ENCODE measurements at places on chromosomes 7 and 10. TPM values are rescaled to one million over a fixed set of nuclear protein-coding genes. Genes with fewer than 3 reads are reported as not detected.
A peak's percentile ranks its signal among the peaks of the same experiment; 100 is the strongest.

MEIG1 gene
- not detected for total RNA-seq

GRCh38 chr7:91898240-91898992 is 17.9 kb upstream of the MTERF1 start:
- no peak for DNase-seq

- DNase-seq = no peak
These were observed 22.0 kb upstream of the OPALIN start for GRCh38 chr10:96380821-96381220.

DNA sequence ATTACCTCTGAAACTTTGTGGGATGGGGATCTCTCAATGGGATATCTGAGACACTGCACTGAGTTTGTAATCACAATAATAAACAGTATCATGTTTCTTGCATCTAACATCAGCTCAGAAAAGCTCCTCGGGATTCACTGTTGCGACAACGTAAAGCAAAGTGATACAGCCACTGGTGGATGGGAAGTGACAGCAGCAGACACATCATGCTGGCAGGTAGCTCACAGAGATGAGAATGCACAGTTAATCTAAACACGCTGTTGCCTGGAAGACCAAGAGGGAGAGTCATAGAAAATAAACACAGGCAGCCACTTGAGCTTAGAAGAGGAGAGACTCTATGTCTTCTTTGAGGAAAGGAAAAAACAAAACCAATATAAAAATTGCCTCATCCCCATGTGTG is 513.8 kb downstream of the MAGI2 start:
- DNase-seq = peak; percentile 3

DNA sequence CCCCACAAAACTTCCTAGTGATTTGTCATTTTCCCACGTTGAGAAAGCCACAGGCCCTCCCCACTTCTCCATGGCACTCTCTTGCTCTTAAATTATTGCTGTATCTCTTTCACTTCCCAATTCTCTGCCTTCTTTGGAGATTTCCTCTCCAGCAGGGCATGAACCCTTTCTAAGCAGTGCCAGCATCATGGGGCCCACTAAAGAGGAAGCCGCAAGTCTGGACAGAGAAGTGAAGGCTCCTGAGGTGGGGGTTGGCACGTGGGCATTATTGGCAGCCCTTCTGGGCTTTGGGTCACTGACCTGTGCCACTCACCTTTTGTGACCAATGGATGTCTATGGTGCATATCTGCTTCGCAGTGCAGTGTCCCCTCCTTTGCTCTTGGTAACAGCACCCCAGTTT is 97.7 kb upstream of the TCF7L2 start:
- no peak for DNase-seq

GRCh38 chr7:47145186-47145725 is 436.7 kb downstream of the TNS3 start:
- DNase-seq = no peak

GRCh38 chr7:110881721-110882120 is 209.2 kb upstream of the LRRN3 start:
- peak; percentile 1 for DNase-seq

All from LHCN-M2 (cell line).